ENCODE measurements at places on chromosomes 13 and 19.

DNA sequence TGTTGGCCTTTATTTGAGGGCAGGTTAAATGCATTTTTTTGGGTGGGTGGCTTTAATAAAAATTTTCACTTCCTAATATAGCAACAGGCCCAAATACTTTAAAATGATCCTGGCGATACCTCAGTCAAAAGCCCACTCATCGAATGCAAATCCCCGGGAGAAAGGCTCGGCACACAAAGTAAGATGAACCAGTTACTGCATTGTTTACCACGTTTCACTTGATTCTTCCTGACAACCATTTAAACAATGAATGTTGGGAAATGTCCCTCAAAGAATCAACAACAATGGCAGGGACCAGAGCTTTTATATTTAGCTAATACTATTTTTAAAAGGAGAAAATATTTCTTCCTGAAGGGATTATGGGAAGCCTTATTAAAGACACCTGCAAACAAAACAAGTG is 187.7 kb downstream of the ABCC4 start:
- DNase-seq = no peak

GRCh38 chr19:12064590-12065538 is at the start of gene ZNF844:
Gene ZNF844 (plus strand): TSS chr19:12064731. CDS start chr19:12064874, 143 bp downstream.
- DNase-seq = peak; percentile 28

DNA sequence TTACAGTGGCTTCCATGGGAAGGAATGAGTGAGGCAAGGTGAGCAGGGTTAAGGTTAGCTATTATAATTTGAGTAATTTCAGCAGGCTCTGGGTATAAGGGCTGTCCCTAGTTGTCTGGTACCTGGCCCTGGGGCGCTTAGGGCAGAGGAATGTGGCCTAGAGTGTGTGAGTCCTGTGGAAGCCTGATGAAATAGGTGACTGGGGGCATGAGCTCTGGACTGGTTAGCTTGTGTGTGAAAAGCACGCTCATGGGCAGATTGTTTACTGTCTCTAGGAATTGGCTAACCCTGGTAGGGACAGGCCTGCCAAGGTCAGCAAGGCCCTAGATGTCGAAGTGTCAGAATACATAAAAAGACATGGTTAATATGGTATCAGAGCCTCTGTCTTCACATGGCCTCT is 42.5 kb downstream of the SPRYD7 start:
- no peak for DNase-seq

DNA sequence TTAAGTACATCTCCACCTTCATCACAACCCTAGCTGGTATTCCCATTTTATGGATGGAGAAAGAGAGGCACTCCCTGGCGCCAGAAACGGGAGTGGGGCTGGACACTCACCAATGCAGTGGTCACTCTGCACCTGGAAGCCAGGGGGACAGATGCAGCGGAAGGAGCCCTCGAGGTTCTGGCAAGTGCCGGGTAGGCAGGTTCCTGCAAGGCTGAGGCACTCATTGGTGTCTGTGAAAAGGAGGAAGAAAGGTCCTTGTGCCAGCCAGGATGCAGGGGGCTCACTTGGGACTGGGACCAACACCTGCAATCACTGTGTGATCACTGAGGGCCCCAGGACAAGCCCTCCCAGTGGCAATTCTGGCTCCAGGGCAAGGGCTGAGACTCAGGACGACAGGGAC is 41.8 kb downstream of the CCL25 start:
- DNase-seq = no peak

DNA sequence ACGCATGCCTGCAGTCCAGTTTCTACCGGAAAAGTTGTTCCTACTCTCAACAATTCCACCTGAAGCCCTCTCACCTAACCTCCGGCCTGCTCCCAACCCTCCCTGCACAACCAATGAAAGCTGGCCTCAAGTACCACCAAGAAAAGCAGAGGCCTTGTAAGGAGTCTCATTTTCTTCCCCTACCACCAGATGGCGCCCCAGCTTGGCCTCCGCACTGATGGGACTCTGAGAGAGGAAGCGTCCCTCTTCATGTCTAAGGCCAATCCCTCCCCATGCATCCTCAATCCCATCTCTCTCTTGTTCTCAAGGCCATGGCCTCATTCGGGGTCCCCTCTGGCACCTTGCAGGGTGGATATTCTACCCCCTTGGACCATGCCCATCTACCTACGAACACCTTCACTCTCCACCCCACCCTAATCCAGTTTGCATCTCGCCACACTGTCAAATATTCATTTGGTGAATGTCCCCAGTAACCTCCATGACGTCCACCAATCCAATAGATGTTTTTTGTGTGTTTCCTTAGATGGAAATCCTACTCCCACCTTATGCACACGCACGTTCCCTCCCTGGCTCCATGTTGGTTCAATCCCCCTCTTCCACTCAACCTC is 412.8 kb downstream of the ZNF536 start:
- peak; percentile 2 for DNase-seq

Data from stimulated activated CD8-positive, alpha-beta memory T cell treated with anti-CD3 and anti-CD28 coated beads, Interleukin-4, amount 100 ng/mL, for 4 hours (primary cell).